ENCODE measurements at places on chromosomes 11 and 22.

DNA sequence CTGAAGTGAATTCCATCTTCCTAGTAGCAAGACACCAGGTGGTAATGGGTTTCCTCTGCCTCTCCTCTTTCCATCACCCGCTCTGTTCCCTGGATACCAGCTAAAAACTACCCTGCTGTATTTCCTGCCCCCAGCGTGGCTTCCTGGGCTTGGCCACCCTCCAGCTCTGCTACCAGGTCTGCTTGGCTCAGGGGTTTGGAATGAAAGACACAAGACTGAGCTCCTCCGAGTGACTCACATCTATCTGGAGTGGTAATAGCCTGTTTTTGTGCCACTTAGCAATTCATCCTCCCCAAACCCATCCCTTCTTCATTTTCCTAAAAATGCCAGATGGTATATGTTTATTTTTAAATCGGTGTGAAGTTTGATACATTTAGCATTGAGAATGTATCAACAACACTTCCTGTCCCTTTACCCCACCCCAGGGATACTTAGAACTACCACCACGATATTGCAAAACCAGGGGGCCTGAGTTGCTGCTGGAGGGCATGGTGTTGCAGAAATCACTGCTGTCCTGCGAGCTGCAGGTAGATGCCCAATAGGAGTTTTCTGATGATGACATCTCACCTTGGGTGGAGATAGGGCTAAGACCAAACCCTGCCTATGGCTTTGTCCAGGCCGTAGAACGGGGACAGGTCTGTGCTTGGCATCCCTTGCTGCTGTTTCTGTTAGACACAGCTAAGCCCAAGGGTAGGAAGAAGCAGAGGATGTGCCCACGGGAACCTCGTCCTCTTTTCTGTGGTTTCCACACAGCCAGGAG, 7.5 kb upstream of the MICAL3 start:
- peak; percentile 90 for DNase-seq

DNA sequence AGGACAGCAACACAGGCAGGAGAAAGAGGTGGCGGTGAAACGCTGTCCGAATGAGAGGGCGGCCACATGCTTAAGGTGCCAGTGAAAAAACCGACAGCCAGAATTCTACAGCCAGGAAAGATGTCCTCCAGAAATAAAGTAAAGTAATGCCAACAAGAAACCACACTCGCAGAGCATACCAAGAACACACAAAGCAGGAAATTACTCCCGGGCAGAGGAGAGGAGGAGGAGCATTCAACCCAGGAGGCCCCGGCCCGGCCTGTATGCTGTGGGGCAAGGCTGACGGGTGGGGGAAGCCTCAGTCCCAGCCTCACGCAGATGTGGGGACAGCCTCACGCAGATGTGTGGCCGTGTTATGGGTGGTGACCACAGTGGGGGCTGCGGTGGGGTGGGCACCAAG, 28.0 kb downstream of the CHID1 start:
- DNase-seq: no peak

- no peak for DNase-seq
These were observed 61.0 kb downstream of the FAM168A start for GRCh38 chr11:73536961-73537360.

- no peak for DNase-seq
These were observed 697.6 kb downstream of the JRKL start for GRCh38 chr11:97087419-97087818.

- no peak for DNase-seq
These were observed 133.8 kb downstream of the OSBP2 start for GRCh38 chr22:30828187-30829155.

DNA sequence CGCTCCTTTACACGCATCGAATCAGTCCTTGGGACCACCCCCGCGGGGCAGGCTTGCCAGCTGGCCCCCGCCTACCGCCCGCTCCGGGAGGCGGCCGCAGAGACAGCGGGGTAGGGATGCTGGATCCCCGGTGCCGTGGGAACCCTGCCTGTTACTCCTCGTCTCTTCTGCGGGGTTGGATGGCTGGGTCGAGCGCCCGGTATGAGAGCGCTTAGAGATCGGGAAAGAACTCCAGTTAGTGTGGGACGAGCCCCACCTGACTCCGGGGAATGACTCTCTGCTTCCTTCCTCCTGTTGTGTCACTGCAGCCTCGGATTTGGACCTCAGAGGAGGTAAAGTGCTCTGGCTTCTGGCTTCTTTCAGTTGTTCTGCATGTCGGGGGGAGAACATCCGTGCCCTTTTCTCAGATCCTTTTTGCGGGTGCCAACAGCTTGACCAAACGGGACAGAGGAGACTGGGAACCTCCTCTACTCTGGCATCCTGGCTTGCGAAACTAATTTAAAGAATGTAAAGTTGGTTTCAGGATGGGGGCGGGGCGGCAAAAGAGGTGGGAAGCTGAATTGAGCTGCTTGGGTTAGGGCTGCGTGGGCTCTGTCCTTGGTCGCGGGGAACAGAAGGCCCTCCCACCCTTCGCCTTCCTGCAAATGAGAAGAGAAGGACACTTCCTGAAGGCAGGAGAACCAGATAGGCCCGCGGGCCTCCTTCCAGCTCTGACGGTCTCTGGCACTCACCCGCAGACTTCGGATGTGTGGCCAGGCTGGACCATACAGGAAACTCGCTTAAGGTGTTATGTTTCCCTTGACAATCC, 938 bp downstream of the LAYN start:
- DNase-seq: no peak

- no peak for DNase-seq
These were observed 69.5 kb upstream of the MYO18B start for GRCh38 chr22:25672289-25673084.

- DNase-seq: no peak
These were observed 1.5 kb downstream of the TMEM121B start for GRCh38 chr22:17119481-17120202.

- no peak for DNase-seq
These were observed 65.9 kb downstream of the KREMEN1 start for GRCh38 chr22:29138556-29139305.

- DNase-seq: no peak
These were observed 21.5 kb downstream of the MYH9 start for GRCh38 chr22:36366291-36366708.

DNA sequence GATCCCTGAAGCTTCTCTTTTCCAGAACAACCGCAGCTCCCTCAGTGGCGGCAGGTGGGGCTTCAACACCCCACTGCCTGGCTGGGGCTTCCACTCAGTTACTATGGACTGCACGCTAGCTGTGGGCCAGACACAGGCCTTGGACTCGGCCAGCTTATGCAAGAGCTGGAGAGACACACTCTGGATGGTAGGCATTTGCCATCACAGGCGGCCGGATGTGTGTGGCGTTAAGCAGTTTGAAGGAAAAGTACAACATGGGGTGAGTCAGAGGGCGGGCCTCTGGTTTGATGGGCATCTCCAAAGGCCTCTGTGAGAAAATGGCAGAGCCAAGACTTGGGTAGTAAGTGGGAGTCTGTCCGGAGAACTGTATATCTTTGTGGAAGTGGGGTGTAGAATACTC, 17.6 kb downstream of the KCNJ4 start:
- DNase-seq: no peak

GRCh38 chr11:93155738-93156137, 42.1 kb downstream of the SLC36A4 start:
- DNase-seq: no peak

DNA sequence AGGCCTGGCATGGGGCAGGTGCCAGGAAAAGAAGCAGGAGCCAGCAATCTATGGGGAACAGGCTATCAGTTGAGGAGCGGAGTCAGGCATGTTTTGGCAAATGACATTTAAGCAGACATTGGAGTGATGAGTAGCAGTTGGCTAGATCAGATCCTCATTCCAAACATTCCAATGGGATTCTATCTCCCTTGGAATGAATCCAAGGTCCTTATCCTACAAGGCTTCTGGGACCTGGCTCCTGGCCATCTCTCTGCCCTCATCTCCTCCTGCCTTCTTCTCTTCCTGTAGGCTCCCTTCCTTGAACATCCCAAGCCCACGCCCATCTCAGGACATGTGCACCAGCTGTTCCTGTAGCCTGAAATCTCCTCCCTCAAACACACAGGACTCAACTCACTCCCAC, 1074.5 kb downstream of the TBC1D22A start:
- DNase-seq: no peak

DNA sequence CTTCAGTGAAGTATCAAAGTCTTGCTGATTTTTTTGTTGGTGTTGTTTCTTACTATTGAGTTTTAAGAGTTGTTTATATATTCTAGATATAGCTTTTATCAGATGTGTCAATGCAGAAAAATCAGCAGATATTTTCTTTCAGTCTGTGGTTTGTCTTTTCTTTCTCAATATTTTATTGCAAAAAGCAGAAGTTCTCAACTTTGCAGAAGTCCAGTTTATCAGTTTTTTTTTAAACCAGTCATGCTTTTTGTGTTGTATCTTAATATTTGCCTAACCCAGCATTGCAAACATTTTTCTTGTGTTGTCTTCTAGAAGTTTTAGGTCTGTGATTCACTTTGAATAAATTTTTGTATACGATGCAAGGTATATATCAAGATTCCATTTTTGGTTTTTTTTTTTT, 7.0 kb downstream of the ASRGL1 start:
- DNase-seq: no peak

DNA sequence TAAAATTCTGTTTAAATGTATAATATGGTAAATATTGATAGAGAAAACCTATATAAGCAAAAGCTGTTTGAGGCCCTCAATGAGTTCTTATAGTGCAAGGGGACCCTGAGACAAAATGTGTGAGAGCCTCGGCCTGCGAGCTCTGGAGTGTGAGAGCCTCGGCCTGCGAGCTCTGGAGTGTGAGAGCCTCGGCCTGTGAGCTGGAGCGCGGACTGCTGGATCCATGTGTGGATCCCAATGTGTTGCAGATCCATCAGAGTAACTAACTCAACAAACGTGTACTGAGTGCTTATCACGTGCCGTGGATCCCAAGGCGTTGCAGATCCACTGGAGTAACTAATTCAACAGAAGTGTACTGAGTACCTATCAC, 6.0 kb downstream of the RTL6 start:
- DNase-seq: no peak

DNA sequence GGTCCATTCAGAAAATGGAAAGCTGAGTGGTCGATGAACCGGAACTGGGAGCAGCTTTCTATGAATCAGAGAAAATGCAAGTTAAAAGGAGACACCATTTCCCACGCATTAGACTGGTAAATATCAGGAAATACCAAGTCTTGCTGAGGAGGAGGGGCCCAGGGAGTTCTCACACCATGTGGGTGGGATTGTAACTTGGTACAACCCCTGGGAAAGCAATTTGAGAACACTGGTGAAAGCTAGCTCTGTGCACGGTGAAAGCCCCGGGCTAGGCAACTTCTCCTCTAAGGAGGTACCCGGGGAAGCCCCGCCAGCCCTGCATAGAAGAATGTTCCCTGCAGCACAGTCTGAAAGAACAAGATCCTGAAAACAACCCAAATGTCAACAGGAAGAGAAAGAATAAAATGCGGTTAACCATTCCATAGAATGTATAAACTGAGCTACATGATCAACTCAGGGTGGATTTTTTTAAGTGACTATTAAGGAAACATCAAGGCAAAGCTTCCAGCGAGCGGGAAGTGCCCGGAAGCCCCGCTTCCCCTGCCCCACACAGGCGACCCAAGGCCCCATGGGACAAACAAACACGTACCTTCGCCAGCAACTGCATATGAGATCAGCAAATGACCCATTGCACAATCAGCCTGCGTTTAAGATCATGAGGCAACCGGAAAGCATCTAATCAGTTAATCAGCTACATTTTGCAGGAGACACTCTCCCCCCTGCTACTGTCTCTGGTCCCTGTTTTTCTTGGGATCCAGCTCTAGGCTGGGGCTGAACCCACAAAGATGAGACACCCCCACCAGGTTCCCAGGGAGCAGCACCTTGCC, 11.3 kb downstream of the SHANK2 start:
- DNase-seq: peak; percentile 89

- no peak for DNase-seq
These were observed 2.1 kb downstream of the EHD1 start for GRCh38 chr11:64876229-64876750.

DNA sequence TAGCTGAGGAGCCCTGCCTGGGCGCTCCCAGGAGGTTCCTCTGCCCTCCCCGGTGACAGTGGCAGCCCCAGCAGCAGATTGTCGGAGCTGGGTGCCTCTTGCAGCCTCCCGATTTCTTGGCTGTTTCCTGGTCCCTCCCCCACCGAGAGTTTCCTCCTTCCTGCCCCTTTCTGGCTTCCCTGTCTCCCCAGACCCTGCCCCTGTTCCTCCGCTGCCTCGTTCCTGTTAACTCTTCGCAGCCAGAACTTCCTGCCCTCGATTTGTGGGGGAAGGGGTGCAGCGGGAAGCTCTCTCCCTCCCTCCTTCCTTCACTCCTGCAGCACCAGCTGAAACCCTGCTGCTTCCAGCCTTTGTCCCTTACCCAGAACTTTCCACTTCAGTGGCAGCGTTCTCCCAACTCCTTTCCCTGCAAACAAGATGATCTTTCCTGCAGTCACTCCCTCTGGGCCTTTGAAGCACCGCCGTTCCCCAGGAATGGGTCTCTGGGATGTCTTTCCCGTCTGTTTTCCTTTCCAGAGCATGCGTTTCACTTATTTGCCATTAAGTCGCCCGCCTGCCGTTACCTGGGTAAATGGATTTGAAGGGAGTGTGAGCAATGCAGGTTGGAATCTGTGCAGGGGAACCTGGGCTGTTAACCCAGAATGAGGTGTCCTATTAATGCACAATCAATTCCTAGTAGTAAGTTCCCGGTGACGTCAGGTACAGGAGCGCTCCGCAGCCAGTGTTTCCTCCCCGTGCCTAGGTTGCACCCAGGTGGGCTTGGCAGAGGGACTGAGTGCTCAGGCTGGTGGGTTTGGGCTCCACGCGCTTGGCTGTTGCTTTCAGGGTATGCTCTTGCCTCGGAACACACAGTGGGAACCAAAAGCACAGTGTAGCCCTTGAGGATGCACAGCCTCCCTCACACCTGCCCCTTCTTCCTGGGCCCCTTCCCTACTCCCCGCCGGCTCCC, 4.3 kb downstream of the GRK2 start:
- DNase-seq: no peak

- no peak for DNase-seq
These were observed 25.7 kb upstream of the CRTAM start for GRCh38 chr11:122812638-122813037.

DNA sequence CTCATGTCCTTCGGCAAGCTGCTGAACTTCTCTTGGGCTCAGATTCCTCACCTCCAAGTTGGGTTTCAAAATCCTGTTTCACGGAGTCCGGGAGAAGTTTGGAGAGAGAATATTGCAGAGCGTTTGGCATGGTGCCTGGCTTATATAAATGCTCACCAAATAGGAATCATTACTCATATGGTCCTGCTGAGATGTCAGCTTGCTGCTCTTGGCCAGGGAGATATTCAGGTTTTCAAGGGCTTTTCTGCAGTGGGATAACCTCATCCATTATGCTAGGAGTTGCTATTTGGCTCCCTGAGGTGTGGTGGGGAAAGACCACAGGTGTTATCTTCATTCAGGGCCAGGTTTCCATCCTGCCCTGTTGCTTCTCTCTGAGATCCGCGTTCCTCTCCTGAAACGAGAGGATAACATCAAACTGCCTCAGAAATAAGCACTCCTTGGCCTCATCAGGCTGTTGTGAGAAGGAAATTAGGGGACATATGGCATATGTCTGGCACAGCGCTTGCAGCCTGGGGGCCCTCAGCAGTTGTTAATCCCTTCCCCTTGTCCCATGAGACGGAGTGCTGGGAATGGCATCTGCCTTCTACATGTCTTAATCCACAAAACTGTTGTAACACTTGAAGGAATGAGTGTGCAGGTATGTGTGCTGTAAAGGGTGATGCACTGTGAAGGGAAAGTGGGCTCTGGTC, 29.9 kb upstream of the ACER3 start:
- no peak for DNase-seq
